A549 (cell line): ENCODE measurements at places on chromosomes 5 and 9. TPM values are rescaled to one million over a fixed set of nuclear protein-coding genes. Genes with fewer than 3 reads are reported as not detected.

DNA sequence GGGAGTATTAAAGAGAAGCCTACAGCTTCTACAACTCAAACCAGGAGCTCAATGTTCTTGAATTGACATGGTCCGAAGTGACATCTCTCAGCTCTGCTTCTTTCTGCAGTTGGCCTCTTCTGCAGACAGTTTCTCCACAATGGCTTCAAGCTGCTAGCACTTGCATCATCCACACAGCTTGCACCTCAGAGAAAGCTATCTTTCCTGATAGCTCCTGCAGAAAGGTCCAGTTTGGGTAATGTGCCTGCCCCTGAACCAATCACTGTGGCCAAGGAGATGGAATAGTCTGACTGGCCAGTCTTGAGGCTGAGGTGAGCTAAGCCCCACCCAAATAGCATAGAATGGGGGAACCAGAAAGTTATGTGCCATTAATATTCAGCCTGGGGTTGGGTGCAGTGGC lies 95.8 kb upstream of the ABCA1 start:
- no peak for DNase-seq

The TMOD1 gene
- 0.62 to 0.98 TPM (median 0.80 TPM) in 3 replicates for polyA plus RNA-seq

- DNase-seq = no peak
Measured at GRCh38 chr9:4061717-4062116, 238.2 kb downstream of the GLIS3 start.

The DAB2 gene
- 10.5 to 13.6 TPM (median 12.6 TPM) in 3 replicates for polyA plus RNA-seq

The GABRA1 gene
- polyA plus RNA-seq = not detected in 3 replicates

DNA sequence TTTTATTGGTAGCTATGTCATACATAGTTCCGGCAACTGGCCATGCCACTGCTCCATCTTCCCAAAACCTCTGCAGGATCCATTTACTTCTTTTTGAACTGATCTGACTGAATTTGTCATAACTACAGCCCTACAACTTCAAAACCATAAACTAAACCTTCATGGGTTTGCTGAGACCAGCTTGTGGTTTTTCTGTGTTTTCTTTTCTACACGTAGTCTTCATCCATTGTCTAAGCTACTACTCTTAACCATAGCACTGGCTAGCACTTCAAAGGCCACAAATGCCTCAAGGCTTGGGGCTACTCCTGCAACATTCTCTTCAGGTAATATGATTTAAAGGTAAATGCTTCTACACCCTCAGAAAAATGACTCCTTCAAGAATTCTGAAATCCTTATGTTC lies 9.0 kb upstream of the KIF2A start:
- no peak for DNase-seq

The AHRR gene
- polyA plus RNA-seq = 1.7 to 2.3 TPM (median 1.8 TPM) in 3 replicates

The C9 gene
- not detected in 3 replicates for polyA plus RNA-seq

DNA sequence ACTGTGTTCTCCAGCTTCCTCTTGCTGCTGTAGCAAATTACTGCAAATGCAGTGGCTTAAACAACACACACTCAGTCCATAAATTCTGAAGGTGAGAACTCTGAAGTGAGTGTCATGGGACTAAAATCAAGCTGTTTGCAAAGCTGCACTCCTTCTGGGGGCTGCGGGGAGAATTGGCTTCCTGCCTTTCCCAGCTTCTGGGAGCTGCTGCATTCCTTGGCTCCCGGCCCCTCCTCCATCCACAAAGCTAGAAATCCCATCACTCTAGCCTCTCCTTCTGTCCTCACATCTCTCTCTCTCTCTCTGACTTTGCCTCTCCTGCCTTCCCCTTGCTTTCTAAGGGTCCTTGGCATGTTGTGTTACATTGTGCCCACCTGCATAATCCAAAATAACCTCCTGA lies 14.2 kb upstream of the MED10 start:
- DNase-seq = no peak

DNA sequence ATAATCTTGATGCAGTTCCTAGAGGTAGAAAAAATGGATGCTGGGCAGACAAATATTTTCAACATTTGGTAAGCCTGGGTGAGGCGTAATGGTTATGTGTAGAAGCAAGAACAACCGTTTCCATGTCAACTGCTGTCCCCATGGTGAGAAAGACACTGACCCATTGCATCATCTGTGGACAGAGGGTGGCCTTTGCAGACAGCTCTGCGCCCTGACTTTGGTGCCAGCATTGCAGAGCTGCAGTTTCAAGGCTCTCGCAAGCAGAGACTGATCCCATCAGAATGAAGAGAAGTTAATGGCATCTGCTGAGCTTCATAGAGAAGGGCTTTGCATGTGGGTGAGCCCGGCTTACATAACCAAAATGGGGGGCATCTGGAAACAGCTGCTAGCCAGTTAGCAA lies 179.0 kb upstream of the ADRA1B start:
- no peak for DNase-seq

The PDE8B gene
- polyA plus RNA-seq = 2.8 to 4.0 TPM (median 2.9 TPM) in 3 replicates

DNA sequence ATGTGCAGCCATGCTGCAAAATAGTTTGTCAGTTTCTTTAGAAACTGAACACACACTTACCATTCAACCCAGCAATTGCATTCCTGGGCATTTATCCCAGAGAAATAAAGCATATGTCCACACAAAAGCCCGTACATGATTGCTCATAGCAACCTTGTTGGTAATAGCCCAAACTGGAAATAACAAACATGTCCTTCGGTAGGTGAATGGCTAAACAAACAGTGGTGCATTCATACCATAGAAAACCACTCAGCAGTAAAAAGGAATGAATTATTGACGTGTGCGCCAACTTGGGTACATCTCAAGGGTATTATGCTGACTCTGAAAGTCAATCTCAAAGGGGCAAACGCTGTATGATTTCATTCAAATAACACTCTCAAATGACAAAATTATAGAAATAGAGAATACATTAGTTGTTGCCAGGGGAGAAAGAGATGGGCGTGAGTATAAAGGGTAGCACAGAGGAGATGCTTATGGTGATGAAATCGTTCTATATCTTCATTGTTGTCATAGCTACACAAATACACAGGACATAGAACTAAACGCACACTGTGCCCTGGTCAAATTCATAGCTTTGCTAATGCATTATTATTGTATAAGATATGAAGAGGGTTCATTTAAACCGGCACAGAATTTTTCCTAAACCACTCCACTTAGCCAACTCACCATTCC lies 58.2 kb downstream of the DRD1 start:
- peak; percentile 80 for DNase-seq

GRCh38 chr5:64333886-64334285 lies 168.2 kb downstream of the RNF180 start:
- DNase-seq = no peak

DNA sequence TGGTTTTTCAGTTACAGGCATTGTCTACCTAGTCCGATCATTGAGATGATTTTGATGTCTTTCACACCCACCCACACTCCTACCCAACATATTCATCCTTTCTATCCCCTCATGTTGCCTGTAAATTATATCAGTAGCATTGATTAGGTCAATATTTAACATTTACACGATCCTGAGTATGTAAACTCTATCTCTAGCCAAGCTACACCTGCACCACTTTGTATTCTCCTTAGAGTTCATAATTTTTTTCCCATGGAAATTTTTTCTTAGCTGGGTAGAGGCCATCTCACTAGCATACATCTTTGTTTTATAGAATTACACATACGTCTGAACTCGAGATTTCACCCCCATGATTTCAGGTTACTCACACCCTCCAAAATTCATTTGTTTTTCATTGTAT lies 30.6 kb downstream of the GCNT4 start:
- no peak for DNase-seq

The PCDH12 gene
- polyA plus RNA-seq = not detected in 3 replicates

The HRH2 gene
- polyA plus RNA-seq = 0.54 to 0.87 TPM (median 0.58 TPM) in 3 replicates

GRCh38 chr5:173590436-173591055 lies 25.9 kb downstream of the BOD1 start:
- DNase-seq = no peak

GRCh38 chr9:87601176-87601575 lies 103.5 kb downstream of the DAPK1 start:
- no peak for DNase-seq

DNA sequence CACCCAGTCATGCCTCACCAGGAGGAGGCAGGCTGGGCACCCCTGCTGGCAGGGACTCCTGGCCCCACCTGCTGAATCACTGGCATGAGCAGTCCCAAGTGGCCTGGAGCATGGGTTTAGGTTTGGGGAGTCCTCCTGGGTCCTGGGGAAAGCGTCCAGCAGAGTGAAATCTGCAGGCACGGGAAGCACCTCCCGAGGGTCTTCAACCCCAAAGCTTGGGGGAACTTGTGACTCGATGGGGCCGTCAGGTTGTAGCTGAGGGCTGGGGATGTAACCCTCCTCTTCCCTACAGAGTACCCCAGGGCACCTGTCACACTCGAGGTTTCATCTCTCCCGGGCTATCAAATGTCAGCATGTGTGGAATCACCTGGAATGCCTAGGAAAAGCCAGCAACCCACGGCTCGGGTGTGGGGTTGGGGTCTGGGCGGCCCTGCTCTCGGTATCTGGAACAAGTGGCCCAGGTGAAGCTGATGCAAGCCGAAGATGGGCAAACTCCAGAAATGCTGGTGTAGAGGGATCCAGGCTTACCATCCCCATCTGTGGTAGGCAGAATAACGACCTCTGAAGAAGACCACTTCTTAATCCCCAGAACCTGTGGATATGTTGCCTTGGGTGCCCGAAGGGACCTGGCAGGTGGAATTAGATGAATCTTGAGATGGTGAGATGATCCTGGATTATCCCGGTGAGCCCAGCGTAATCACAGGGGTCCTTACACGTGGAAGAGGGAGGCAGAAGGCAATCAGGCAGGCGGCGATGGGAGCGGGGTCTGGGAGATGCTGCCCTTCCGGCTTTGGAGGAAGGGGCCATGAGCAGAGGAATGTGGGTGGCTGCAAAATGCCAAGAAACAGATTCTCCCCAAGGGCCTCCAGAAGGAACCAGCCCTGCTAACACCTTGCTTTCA lies 6.1 kb upstream of the RASGEF1C start:
- no peak for DNase-seq

DNA sequence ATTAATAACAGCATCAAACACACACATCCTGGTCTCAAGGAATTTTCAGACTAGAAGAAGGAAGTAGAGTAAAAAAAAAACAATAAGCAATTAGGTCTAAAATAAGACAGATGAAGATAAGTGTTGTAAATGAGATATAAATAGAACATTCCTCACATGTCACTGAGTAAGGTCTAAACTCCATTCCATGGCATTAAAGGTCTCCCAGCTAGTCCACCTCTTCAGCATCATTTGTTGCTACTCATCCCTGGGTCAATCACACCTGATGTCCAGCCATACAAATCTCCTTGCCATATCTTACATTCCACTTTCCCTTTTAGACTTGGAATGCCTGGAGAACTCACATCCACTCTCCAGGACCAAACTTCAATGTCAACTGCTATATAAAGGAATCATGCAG lies 214.1 kb upstream of the KLF4 start:
- DNase-seq = no peak

DNA sequence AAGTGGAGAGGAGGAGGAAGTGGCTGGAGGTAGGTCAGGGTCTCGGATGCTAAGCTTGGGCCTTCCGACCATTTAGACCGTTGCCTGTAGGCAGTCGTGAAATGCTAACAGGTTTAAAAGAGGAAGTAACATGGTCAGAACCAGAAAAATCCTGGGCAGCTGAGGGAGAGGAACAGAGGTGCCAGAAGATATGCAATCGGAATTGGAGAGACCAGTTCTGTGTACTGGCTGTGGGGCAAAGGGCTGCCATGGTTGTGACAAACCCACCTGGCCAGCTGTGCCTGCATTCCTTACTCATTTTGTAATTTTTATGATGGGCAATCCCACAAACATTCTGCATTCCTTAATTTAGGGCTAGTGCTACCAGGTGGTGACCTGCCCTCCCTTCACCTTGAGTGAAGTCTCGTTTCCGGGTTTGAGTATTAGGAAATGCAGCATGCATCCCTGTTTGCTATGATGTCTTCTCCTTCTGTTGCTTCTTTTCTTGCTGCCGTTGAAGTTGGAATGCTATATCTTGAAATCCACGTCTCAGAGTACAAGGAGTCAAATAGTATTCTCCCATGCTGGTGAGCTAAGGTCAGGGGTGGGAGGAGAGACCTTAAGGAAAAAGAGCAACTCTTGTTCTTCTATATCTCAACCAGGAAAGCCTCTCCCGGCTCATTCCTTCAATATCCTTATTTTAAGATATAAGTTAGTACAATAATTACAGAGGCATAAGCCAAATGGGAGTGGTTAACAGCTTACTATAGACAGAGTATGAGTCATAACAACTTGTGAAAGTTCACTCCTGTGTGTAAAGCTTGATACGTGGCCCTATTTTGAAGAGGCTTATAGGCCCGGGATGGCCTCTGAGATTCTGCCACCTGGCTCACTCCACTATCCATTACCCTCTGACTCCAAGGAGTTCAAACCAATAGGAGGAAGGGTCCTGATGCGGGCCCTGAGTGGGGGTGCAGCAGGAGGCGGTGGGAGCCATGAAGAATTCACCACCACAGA lies 37.0 kb downstream of the B4GALT1 start:
- DNase-seq = no peak

DNA sequence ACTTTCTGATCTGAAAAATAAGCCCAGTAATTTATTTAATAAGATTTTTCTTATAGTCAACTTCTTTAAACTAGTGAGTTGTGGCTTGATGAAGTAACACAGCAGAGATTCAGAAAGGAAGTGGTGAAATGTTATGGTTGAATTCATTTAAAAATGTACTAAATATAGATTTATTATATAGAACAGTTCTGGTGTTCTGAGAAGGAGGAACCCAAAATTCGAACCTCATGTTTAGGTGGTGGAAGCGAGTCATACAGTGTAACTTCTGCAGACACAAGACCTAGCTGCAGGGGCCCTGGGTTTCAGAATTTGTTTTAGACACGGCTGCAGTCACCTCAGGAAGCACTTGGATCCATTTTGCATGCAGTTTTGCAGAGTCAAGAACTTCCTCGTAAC lies 188.2 kb downstream of the TRIO start:
- DNase-seq = no peak

The FOXD4L6 gene
- polyA plus RNA-seq = not detected in 3 replicates

The PCDHA4 gene
- polyA plus RNA-seq = 1.6 to 2.2 TPM (median 1.9 TPM) in 3 replicates

DNA sequence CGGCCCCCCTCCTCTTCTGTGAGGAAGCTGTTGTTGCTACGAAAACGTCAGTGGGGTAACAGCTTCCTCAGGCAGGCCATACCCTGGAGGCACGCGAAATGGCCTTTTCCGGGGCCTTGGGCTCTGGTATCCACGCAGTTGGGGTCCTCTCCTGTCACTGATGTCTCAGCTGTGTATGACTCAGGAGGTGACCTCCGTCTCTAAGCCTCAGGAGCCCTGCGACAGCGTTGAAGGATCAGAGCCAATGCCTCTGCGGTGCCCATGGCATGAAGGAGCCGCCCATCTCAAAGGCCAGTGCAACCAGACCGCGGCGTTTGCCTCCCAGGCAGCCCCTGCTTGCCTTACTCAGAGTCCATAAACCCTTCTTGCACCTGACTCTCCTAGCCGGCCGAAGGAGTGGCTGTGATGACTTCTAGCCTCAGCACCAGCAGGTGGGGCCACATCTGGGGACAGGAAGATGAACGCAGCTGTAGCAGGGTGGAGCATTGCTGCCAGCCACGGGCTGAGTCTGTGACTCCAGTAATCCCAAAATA lies 1.0 kb upstream of the MXD3 start:
- peak; percentile 65 for DNase-seq

The ZNF483 gene
- polyA plus RNA-seq = 1.0 to 1.1 TPM (median 1.0 TPM) in 3 replicates

DNA sequence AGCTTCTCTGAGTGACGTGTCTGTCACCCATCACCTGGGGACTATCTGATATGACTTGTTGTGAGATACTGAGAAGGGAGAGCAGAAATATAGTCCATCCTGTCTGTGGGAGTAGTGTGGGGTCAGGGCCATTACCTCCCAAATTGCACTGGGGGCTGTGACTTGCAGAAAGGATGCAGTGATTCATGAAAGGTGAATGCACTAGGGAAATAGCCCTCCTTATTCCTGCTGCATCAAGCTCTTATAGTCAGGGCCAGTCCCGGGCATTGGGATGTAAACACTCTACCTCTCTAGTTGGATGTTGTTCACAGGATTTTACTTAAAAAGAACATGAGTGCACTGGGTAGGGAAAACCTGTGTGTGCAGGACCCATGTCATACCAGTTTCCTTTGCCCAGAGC lies 124.8 kb downstream of the STK32A start:
- DNase-seq = no peak
